Heart right ventricle (tissue), 16 donors: ENCODE measurements at places on chromosomes 2 and 18. TPM values are rescaled to one million over a fixed set of nuclear protein-coding genes. Genes with fewer than 3 reads are reported as not detected.

GRCh38 chr2:56229397-56230060, 45.7 kb downstream of the CCDC85A start:
- H3K27me3 ChIP-seq: no peaks in the 10 kb centered on the region
- no peak for DNase-seq
- no peak overlapping the region for H3K4me3 ChIP-seq
- no peaks in the 10 kb centered on the region for H3K36me3 ChIP-seq

GRCh38 chr18:50310080-50310479, 22.6 kb upstream of the CXXC1 start:
- H3K4me1 ChIP-seq: peaks cover 14% of the 10 kb centered on the region
- H3K36me3 ChIP-seq: no peaks in the 10 kb centered on the region
- peaks cover 10% of the 10 kb centered on the region for H3K27me3 ChIP-seq

DNA sequence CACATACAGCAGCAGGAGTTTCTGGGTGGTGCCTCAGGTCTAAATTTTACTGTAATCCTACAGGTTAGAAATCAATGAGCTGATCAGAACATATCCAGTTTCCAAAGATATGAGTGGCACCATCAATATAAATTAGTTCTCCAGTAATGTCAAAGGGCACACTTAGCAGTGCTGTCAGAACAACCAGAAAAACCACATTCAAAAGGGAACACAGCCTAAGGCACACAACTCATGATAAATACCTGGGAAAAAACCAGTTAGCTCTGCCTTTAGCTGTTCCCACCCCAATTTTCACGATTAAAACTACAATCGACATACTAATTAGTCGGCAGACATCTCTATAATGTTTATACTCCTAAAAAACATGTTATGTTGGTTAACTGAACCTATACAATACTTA, 31.5 kb downstream of the ATP8B1 start:
- no peaks in the 10 kb centered on the region for H3K36me3 ChIP-seq
- H3K27me3 ChIP-seq: no peaks in the 10 kb centered on the region
- H3K27ac ChIP-seq: peak overlapping the region; percentile 71
- DNase-seq: no peak
- no peak overlapping the region for H3K4me3 ChIP-seq

ING5 gene
- total RNA-seq: 10.4 TPM

DNAH7 gene
- total RNA-seq: 0.14 TPM

HOXD12 gene
- not detected for total RNA-seq
